Esophagus squamous epithelium (tissue), 5 donors: ENCODE measurements at places on chromosomes 5 and 9.

DNA sequence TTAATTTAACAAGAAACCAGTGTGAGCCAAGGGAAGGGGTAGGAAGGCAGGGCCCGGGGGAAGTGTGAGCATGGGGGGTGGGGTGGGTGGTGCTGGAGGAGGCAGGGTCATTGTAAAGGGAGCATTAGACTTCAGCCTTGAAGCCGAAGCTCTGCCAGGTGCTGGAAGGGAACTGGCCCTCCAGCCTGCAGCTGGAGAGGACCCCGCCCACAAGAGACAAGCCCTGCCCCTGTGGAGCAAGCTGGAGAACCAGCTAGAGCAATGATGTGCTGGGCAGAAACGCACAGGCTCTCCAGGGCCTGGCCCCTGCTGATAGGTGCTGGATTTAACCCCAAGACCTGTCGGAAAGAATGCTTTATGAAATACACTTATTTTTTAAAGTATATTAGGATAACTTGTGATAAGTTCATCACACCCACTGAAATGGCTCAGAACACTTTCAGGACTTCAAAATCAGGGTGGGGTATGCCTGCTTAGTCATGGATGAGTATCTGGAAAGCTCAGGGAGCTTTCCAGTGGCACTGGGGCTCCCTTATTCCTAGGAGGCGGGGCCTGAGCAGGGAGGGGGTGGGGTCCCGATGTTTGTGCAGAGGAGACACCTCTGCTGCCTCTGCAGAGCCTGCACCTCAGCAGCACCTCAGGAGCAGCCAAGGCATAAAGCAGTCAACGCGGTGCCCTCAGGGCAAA is 27.1 kb downstream of the UBE2QL1 start:
- DNase-seq = no peak

- no peak for DNase-seq
Measured at GRCh38 chr5:143705381-143705780, 106.6 kb upstream of the HMHB1 start.

- DNase-seq = no peak
Measured at GRCh38 chr5:176902911-176903664, 3.9 kb upstream of the HK3 start.

DNA sequence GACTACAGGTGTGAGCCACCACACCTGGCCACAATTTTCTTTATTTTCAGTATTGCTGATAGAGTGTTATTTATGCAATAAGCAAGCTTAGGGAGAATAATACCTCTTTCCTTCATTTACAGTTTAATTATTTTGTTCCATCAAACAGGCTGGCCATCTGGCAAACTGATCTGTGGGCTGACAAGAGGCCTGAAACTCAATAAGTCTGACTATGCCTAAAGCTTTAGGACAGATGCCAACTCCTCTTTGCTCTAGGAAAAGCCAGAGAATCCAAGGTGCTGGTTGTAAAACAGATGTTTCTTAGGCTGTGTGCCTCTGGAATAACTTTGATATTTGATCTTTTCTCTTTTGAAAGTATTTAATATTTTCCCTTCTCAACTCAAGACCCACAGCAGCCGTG is 98.4 kb downstream of the TARS1 start:
- no peak for DNase-seq

DNA sequence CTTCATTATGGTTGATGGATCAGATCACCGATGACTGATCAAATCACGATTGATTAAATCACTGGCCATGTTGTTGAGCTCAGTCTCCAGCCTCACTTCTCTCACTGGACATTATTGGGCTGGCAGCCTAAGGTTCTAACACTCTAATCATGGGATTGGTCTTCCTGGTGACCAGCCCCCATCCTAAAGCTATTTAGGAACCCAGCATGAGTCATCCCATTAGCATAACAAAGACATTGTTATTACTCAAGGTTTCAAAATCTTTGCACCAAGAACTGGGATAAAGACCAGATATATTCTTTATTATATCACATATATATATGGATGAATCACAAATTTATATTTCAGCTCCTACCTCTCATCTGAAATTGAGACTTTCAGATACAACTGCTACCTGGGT is 272.1 kb upstream of the IL12B start:
- DNase-seq = no peak

- DNase-seq = no peak
Measured at GRCh38 chr9:1454616-1455347, 404.6 kb downstream of the DMRT2 start.
